ENCODE measurements at places on chromosomes 1 and 21.
A peak's percentile ranks its signal among the peaks of the same experiment; 100 is the strongest.

GRCh38 chr1:92218559-92218958 is 844 bp downstream of the C1orf146 start:
- DNase-seq: no peak

DNA sequence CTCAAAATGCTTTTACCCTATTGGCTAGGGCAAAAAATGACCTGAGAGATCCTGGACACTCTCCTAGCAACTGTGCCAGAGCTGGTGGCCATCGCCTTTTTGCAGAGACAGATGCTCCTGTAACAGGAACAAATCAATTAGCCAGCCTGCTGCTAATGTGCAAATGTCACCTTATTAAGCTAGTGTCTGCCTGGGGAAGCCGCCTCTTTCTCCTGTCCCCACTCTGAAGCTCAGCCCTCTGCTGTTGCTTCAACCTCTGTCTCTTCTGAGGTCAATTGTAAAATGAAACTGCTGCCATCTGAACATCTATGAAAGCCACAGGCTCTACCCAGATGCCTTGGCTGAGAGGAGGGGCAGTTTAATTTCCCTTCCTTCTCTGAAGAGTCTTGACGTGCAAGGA is 85.5 kb upstream of the CACNA1E start:
- DNase-seq: no peak

GRCh38 chr1:94602802-94603625 is 61.5 kb upstream of the F3 start:
- no peak for DNase-seq

GRCh38 chr1:234866007-234866866 is 256.3 kb upstream of the IRF2BP2 start:
- no peak for DNase-seq

DNA sequence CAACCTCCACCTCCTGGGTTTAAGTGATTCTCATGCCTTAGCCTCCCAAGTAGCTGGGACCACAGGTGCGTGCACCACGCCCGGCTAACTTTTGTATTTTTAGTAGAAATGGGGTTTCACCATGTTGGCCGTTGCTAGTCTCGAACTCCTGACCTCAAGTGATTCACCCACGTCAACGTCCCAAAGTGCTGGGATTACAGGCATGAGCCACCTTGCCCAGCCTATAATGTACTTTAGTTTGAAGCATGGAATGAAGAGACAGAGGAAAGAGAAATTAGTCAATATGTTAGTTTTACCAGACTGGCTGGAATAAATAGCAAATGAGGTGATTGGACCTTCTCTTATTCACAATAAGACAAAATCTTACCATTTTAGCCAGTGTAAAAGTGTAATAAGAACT is 89.0 kb downstream of the GTF2B start:
- no peak for DNase-seq

GRCh38 chr1:106063510-106063909 is 993.0 kb upstream of the PRMT6 start:
- no peak for DNase-seq

GRCh38 chr1:27435566-27436203 is 43.3 kb downstream of the GPR3 start:
- DNase-seq: no peak

DNA sequence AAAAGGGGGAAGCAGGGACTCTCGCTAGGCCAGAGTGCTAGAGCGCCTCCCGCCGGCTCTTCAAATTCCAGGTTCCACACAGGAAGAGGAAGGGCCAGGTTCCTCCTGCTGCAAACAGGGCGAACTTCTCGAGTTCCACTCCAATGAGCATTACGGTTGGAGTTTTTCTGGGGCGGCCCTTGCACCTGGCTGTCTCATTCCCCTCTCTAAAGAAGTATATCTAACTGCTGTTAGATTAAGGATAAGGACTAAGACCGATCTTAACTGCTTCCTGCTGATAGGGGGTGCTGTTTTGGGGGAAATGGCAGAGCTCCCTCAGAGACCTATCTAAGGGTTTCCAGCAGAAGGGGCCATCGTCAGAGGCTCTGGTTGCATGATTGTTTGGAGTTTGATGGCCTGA is 138.0 kb downstream of the RABGAP1L start:
- DNase-seq: no peak

DNA sequence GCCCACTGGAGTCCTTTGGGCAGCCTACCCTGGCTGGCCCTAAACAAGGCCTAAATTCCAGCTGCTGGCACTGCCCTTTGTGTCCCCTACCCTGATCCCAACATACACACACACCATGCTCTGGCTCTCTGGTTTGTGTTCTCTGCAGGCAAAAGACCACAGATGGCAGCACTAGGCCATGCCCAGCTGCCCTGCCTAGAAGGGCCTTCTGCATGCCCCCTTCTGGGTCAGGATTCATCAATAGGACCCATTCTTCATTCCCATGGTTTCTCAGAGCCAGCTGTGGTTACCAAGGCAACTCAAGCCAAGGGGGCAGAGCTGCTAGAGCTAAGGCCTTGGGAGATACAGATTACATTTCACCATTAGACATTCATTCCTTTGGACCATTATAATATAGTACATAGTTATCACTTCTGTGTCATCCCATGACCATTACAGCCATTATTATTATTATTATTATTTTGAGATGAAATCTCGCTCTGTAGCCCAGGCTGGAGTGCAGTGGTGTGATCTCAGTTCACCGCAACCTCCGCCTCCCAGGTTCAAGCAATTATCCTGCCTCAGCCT is 17.5 kb downstream of the ASAP3 start:
- no peak for DNase-seq

DNA sequence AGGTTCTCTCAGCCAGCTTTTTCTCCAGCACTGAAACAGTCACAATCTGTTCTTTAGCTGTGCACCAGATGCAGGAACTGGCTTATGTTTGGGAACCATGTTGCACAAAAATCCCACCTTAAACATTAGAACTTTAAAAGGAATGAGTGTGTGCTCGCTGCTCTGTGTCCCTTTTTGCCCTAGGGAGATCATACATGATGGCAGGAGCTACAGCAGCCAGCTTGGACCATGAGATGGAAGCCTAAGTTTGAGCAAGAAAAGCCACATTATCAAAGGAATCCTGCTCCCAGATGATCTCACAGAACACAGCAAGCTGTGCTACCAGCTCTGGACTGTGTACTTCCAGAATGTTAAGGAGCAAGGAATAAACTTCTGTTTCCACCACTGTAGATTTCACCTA is 3.5 kb downstream of the ZBTB17 start:
- DNase-seq: no peak

GRCh38 chr1:24939040-24939674 is 9.1 kb upstream of the RUNX3 start:
- no peak for DNase-seq

DNA sequence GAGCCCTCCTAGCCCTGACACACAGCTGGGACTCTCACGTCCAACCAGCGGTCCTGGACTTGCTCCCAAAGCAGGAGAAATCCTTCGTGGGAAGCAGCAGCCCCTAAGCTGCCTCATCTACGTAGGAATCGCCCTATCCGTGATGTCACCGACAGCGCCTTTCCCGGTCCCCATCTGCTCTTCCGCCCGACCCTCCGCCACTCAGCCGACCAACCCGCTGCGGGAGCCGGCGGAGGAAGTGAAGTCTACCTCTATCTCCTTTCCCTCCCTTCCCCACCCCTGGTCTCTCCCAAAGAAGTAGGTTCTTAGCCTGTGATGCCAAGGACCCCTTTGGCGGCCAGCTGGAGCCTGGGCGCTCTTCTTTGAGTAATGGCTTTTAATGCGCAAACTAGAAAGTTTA is 272.1 kb downstream of the FAM72C start:
- DNase-seq: no peak

DNA sequence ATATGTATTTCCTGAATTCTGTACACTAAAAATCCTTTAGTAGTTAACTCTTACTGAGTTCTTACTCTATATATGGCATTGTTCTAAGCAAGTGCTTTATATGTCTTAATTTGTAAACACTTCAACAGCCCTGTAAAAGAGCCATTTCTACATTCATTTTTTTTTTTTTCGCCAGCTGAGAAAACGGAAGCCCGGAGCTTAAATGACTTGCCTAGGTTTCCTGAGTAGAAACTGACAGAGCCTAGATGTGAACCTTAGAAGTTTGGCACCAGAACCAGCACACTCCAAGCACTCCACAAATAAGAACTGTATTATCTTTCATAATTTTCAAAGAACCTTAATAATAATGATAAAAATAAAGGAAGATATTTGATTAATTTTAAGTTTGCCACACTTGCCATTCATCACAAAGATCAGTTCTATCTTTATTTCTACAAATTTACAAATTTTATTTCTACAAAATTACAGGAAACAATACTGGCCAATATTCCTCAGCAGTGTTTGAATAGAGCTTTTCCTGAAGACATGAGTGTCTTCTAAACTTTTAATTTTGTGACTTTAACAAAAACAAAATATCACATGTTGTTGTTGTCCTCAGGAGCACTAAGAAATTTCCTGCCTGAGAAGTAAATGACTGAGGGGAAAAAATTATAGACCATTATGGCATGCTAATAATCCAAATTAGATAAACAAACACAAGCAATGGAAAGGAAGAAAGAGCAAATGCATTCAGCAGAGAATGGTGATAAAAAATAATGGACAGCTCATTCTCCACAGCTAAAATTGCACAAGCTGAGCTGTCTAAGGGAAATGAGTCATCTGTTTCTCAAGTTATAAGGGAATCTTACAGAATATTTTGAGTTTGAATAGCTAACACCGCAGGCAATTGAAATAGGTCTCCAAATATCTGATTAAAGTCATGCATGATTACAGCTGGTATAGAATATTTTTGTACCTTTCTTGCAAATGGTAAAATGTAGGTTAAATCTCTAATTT is 71.2 kb downstream of the DPYD start:
- no peak for DNase-seq

DNA sequence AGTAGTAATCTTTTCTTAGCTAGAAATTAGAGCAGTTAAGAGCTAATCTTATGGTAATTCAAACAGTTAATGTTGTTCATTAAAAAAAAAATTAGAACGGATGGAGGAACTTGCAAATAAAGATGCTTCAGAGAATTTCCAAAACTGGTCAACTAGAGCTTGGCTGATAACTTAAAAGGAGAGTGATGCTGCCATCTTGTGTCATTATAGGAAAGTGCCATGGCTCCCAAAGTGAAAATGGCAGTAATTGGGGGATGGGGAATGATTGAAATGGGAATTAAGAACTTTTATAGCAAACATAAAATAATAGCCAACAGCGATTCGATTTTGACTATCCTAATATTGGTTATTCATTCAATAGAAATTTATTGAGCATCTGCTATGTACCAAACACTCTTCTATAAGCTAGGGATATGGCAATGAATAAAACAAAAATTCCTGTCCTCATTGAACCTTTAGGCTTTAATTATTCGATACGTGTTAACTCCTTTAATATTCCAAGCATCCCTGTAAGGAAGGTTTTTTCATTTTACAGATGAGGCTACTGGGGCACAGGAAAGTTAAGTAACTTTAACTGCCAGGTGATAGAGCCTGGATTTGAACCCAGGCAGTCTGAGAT is 5.7 kb upstream of the PLPP3 start:
- no peak for DNase-seq

DNA sequence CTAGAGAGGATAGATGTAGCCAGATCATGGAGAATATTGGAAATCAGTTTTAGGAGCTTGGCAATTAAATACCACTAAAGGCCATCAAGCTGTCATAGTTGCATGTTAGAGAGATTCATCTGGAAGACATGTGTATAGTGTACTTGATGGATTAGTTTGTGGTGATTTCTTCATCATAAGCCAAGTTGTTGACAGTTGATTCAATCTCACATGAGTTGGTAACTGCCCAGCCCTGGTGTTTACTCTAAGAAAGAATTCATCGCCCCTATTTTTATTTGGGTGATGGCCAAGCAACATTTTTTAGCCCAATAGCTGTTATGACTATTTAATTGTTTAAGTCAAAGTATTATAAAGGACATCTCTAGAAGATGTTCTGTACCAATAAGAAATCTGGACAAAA is 737.6 kb downstream of the PLA2G4A start:
- DNase-seq: no peak

- no peak for DNase-seq
These were observed 10.9 kb downstream of the LRRC71 start for GRCh38 chr1:156931211-156931952.

GRCh38 chr1:199010492-199010891 is 371.7 kb downstream of the PTPRC start:
- DNase-seq: no peak

GRCh38 chr1:59414406-59415133 is 117.7 kb downstream of the FGGY start:
- DNase-seq: no peak

GRCh38 chr1:161162052-161162451 is 2.8 kb downstream of the USP21 start:
- no peak for DNase-seq

GRCh38 chr1:156129687-156130577 is 15.4 kb downstream of the LMNA start:
- peak; percentile 90 for DNase-seq

GRCh38 chr21:38957575-38958322 is 152.0 kb downstream of the ETS2 start:
- DNase-seq: no peak

GRCh38 chr1:201966171-201966570 is 10.9 kb downstream of the TIMM17A start:
- DNase-seq: no peak

DNA sequence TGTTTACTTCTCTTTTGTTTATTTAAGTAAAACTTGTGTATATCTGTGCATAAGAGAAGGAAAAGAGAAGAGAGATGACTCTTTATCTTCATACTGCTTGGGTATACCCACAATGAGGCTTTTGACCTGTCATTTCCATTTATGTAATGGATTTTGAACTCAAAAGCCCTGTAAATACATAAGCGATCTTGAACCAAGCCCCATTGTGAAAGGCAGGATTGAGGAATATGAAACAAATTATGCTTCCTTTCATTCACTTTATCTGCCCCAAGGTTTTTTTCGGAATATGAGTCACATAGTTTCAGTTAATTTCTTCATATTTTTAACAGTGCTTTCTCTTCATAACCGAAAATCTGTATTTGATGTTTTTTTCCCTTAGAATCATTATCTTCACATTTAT is 21.4 kb downstream of the CNST start:
- DNase-seq: no peak

DNA sequence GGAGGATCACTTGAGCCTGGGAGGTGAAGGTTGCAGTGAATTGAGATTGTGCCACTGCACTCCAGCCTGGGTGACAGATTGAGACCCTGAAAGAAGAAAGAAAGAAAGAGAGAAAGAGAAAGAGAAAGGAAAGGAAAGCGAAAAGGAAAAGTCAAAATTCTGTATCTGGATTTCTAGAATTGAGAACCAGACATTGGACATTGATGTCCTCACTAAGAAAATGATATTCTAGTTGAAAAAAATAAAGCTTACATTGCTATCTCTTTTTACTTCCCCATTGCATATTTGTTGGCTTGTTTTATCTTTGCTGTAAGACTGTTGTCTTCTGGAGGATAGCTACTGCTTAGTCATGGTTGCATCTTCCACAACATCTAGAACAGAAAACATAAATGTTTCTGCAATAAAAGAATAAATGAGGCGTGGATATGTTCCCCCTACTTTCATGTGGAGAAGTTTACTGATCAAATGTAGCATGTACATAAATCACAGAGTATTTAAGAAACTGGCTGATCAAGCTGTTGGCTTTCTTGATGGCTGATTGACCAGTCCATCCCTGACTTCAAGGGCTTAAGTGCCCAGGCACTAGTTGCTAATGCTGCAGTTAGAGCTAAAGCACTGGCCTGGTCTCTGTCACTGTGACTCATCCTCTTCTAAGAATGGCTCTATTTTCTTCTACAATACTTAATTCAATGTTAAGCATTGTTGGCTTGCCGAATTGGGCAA is 17.7 kb downstream of the CD53 start:
- no peak for DNase-seq

GRCh38 chr1:203335503-203335902 is 15.4 kb downstream of the FMOD start:
- DNase-seq: no peak

GRCh38 chr1:21175670-21176581 is 771 bp downstream of the EIF4G3 start:
- peak; percentile 57 for DNase-seq
